ENCODE measurements at places on chromosomes 2 and 18.

DNA sequence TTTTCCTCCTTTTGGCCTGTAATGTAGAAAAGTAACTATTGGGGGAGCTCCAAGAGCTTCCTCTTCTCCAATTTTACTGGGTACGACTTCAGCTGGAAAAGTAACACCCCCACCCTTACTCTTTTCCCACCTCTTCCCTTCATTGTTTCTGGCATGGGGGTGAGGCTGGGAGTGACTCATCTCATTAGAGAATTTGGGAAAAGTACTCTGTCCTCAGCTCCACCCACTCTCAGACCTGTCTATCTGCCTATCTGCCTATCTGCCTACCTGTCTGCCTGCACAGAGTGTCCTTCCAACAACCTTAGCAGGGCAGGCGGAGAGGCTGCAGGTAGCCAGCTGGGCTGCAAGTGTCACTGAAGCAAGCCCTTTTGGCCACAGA is 93.6 kb downstream of the EPHA4 start:
- H3K27ac ChIP-seq, result no peak overlapping the region
- no peaks in the 10 kb centered on the region for H3K4me1 ChIP-seq
- H3K36me3 ChIP-seq, result no peaks in the 10 kb centered on the region
- no peaks in the 10 kb centered on the region for H3K27me3 ChIP-seq
- DNase-seq, result no peak
- no peak overlapping the region for H3K4me3 ChIP-seq

GRCh38 chr18:7369006-7369405 is 138.1 kb downstream of the LRRC30 start:
- no peak overlapping the region for H3K4me3 ChIP-seq
- peaks cover 16% of the 10 kb centered on the region for H3K27me3 ChIP-seq
- H3K27ac ChIP-seq, result no peak overlapping the region

DNA sequence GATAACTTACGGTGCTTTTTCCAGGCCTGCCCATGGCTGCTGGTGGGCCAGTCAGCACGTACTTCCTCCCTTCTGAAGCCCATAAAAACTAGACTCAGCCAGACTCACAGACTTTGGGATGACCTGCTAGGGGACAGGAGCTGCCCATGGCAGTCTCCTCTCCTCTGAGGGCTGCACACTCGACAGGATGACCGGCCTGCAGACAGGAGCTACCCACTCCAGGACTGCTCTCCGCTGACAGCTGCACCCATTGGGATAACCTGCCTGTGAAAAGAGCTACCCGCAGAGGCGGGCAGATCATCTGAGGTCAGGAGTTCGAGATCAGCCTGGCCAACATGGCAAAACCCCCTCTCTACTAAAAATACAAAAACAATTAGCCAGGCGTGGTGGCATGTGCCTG is 75.4 kb downstream of the EPB41L3 start:
- no peaks in the 10 kb centered on the region for H3K36me3 ChIP-seq
- no peaks in the 10 kb centered on the region for H3K4me1 ChIP-seq
- DNase-seq, result no peak
- H3K27ac ChIP-seq, result no peak overlapping the region
- H3K4me3 ChIP-seq, result no peak overlapping the region
- H3K27me3 ChIP-seq, result no peaks in the 10 kb centered on the region

DNA sequence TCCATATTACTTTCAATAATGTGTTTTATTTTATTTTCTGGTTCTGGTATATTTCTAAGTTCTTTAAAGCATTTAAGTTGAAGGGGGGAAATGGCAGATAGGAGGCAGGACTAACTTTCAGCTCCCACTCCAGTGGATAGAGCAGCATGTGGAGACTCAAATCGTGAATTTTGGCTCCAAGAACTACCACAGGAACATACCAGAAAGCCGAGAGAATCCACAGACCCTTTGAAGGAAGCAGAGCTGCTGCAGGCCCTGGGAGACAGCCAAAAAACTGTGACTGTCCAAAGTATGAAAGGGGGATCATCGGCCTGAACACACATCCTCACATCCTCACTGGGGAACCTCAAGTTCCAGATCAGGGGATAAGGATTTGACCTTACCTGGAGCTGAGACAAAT is 207.6 kb upstream of the VWC2L start:
- H3K4me1 ChIP-seq, result no peaks in the 10 kb centered on the region
- DNase-seq, result no peak
- H3K4me3 ChIP-seq, result no peak overlapping the region

DNA sequence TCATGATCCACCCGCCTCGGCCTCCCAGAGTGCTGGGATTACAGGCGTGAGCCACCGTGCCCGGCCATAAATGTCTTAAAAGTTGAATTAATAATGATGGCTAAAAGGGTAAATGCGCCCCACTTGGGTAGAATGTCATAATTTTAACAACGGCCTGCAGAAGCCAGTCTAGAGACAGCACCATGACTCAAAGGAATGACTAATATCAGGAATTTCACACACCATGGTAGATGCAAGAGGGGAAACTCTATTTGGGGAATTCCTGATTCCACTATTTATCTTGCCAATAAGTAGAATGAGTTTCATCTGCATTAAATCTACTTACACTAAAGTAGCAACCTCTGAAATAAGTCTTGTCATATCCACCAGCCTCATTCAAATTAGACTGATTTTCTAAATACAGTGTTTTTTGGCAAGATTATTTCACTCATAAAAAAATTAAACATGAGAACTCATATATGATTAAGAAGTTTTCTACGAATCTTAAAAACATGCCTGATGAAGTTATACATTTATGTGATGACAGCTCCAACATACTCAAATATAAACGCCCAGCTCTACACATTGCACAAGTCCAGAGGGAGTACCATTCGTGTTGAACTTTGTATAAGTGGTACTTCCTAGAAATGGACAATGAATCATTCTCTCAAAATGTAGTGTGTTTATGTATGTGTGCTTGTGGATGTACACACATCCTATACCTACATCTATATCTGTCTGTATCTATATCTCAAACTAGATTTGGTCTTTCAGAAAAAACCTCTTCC is 309.7 kb downstream of the IRS1 start:
- H3K27ac ChIP-seq, result no peak overlapping the region
- no peaks in the 10 kb centered on the region for H3K4me1 ChIP-seq
- no peaks in the 10 kb centered on the region for H3K36me3 ChIP-seq
- peaks cover 5% of the 10 kb centered on the region for H3K27me3 ChIP-seq
- no peak overlapping the region for H3K4me3 ChIP-seq

- H3K27me3 ChIP-seq, result no peaks in the 10 kb centered on the region
- DNase-seq, result no peak
- H3K36me3 ChIP-seq, result no peaks in the 10 kb centered on the region
Observed at GRCh38 chr2:101361522-101361921, 25.8 kb downstream of the CREG2 start.

DNA sequence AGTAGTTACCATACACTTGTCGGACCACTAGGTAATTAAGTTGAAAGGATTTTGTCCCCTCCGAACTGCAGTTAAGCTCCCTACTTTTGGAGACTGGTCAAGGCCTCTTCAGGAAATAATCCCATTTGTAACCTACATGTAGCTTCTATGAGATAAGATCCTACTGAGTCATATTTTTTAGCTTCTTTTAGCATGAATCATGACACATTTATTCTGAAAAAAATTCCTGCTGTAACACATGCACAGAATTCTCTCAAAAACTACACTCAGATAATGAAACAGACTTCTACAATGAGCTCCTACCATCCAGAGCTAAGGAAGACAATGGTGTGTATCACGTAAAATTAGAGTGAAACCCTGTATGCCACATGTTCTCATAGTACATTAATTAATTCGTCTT is 100.7 kb upstream of the CCDC195 start:
- peaks cover 6% of the 10 kb centered on the region for H3K36me3 ChIP-seq
- H3K27ac ChIP-seq, result no peak overlapping the region

DNA sequence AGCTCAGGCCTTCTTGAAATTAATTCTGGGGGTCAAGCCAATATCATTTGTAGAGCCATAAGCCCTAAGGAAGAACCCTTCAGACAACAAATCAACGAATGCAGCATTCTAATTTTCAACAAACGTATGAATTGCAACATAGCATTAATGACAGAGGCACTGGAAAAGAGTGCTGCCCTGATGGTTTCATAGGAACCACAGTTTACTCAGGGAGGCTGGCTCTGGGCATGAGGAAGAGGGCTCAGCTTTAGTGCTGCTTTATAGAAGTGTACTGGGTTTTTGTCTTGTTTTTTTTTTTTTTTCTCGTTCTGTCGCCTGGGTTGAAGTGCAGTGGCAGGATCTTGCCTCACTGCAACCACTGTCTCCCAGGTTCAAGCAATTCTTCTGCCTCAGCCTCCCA is 36.1 kb upstream of the CAB39 start:
- H3K36me3 ChIP-seq, result no peaks in the 10 kb centered on the region
- H3K27ac ChIP-seq, result no peak overlapping the region
- DNase-seq, result no peak
- no peaks in the 10 kb centered on the region for H3K27me3 ChIP-seq
- no peak overlapping the region for H3K4me3 ChIP-seq
- H3K4me1 ChIP-seq, result peaks cover 12% of the 10 kb centered on the region

DNA sequence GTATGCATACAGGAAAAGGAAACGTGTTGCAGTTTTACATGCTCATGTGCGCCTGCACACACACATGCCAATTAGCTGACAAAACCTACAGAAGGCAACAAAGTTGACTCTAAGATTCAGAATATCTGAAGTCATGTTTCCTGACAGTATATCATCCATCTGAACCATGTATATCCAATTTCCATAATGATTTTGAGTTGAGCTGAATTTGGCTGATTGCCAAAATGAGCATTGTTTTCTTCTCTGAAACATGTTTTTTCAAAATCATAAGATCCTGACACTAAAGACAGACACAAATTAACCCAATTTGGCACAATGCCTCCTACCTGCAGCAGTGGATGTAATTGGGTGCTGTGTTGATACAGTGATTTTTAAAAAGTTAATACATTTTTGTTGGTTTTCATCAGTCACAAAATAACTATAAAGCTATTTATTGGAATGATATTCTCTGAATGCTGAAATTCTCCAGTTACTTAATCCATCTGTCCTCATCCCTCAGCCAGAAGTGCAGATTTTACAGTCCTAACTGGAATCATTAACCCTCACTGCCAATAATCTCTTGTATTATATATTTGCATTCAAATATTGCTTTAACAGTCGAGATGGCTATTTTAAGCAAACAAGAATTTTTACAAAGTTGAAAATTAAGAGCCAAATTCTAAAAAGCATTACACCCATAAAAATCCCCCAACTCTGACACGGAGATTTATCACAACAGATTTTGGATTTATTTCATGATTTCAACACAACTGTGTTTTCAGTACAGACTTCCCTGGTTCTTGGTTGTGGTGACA is 161.7 kb upstream of the LMAN1 start:
- DNase-seq, result no peak
- peaks cover 8% of the 10 kb centered on the region for H3K27me3 ChIP-seq
- H3K36me3 ChIP-seq, result no peaks in the 10 kb centered on the region
- no peaks in the 10 kb centered on the region for H3K4me1 ChIP-seq
- no peak overlapping the region for H3K27ac ChIP-seq

- peaks cover 16% of the 10 kb centered on the region for H3K4me1 ChIP-seq
- H3K36me3 ChIP-seq, result no peaks in the 10 kb centered on the region
- H3K4me3 ChIP-seq, result no peak overlapping the region
- H3K27ac ChIP-seq, result peak overlapping the region; percentile 40
- no peak for DNase-seq
Observed at GRCh38 chr2:174449033-174449432, 37.8 kb downstream of the GPR155 start.

- DNase-seq, result no peak
- peaks cover 25% of the 10 kb centered on the region for H3K27me3 ChIP-seq
- H3K4me3 ChIP-seq, result no peak overlapping the region
- H3K27ac ChIP-seq, result no peak overlapping the region
Observed at GRCh38 chr2:235170016-235170415, 218.2 kb downstream of the SH3BP4 start.

DNA sequence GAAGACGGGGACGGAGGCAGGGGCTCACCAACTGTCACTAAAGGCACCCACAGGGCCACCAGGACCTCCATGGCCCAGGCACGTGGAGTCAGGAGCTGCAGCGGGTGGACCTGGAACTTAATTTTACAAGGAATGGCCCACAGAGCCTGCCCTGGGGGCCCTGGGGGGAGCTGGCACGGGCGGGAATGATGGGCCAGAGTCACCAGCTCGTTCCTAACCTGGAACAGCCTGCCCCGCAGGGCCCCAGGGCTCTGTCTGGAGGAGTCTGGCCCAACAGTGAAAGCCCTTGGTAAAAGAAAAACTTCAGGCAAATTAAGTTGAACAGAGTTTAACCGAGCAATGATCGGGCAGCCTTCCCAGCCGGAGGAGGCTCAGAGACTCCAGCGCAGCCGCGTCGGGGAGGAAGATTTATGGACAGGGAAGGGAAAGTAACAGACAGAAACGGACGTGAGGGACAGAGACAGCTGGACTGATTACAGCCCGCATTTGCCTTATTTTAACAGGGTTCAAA is 118.4 kb upstream of the TMEM18 start:
- no peaks in the 10 kb centered on the region for H3K36me3 ChIP-seq
- no peaks in the 10 kb centered on the region for H3K27me3 ChIP-seq
- DNase-seq, result no peak
- no peak overlapping the region for H3K4me3 ChIP-seq
- no peaks in the 10 kb centered on the region for H3K4me1 ChIP-seq
- no peak overlapping the region for H3K27ac ChIP-seq

DNA sequence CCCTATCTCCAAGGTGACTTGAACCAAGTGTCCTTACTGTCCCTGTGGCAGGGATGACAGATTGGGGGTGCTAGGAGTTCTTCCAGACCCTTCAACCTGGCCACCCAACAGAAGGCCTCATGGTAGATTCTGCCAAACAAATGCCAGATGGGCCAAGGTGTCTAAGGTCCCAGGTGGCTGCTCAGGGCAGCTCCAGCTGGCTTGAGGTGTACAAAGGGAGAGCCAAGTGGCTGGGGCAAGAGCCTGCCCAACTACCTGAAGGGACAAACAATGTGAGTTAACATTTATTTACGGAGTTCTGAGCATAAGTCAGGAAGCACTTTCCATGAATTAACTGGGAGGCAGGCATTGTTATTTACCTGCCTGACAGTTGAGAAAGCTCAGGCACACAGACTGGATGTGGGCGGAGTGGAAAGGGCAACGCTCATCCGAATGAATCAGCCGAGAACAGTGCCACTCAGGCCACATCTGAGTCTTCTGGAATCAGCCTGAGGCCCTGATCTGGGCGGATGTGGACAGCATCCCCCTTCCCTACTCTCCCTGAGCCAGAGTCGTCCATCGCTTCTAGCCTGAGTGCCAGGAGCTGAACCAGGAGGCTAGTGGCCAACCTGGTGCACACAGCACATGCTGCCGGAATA is 4.4 kb upstream of the KCNIP3 start:
- no peak overlapping the region for H3K27ac ChIP-seq
- H3K4me3 ChIP-seq, result no peak overlapping the region
- H3K27me3 ChIP-seq, result peaks cover 17% of the 10 kb centered on the region
- H3K4me1 ChIP-seq, result peaks cover 2% of the 10 kb centered on the region

- DNase-seq, result no peak
- H3K4me1 ChIP-seq, result no peaks in the 10 kb centered on the region
- no peaks in the 10 kb centered on the region for H3K36me3 ChIP-seq
Observed at GRCh38 chr18:67347438-67347837, 169.1 kb downstream of the DSEL start.
